CD4-positive, CD25-positive, alpha-beta regulatory T cell (primary cell): ENCODE measurements at places on chromosomes 12 and 14. TPM values are rescaled to one million over a fixed set of nuclear protein-coding genes. Genes with fewer than 3 reads are reported as not detected.

LTBP2 gene
- 0.54 TPM for total RNA-seq

GRCh38 chr12:91887957-91888356, 257.7 kb downstream of the BTG1 start:
- H3K36me3 ChIP-seq: no peaks in the 10 kb centered on the region
- no peaks in the 10 kb centered on the region for H3K27me3 ChIP-seq
- DNase-seq: no peak
- H3K4me1 ChIP-seq: no peaks in the 10 kb centered on the region
- no peak overlapping the region for H3K4me3 ChIP-seq
- no peak overlapping the region for H3K27ac ChIP-seq

GRCh38 chr12:14779834-14780233, 23.4 kb downstream of the WBP11 start:
- no peak for DNase-seq
- H3K27ac ChIP-seq: no peak overlapping the region
- no peak overlapping the region for H3K4me3 ChIP-seq
- peaks cover 7% of the 10 kb centered on the region for H3K36me3 ChIP-seq
- no peaks in the 10 kb centered on the region for H3K27me3 ChIP-seq

DNA sequence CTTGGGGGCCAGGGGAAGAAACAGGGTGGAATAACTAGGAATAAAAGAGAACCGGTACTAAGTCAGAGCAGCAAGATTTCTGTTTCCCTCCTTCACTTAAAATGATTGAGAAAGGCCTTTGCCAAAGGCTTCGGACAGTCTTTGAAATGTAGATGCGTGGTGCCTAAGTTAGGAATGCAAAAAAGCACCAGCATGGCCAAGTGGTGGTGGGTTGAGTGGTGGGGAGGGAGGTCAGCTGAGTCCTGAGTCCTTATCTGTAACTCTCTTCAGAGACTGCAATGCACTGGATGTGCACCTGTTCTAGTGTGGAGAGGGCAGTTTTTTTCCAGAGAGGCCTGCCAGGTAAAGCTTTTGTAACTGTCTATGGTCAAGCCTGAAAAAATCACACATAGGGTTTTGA, 919.9 kb downstream of the FSCB start:
- no peak for DNase-seq
- no peaks in the 10 kb centered on the region for H3K36me3 ChIP-seq
- no peaks in the 10 kb centered on the region for H3K4me1 ChIP-seq
- no peak overlapping the region for H3K27ac ChIP-seq
- no peaks in the 10 kb centered on the region for H3K27me3 ChIP-seq

BIN2 gene
- 273 TPM for total RNA-seq
